Upper lobe of right lung (tissue), 1 donor: ENCODE measurements at places on chromosomes 1 and 21. TPM values are rescaled to one million over a fixed set of nuclear protein-coding genes. Genes with fewer than 3 reads are reported as not detected.

DNA sequence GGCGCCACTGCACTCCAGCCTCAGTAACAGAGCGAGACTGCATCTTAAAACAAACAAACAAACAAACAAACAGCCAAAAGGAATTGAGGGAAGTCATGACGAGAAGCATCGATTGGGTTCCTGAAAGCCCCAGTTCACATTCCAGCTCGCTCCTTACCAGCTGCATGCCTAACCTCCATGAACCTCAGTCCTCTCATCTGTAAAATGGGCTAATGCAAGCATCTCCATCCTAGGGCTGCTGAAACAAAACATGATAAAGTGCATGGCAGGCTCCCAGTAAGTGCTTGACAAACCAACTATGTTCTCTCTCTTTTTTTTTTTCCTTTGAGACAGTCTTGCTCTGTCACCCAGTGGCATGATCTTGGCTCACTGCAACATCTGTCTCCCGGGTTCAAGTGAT lies 79.7 kb upstream of the DISP3 start:
- no peak for DNase-seq

DNA sequence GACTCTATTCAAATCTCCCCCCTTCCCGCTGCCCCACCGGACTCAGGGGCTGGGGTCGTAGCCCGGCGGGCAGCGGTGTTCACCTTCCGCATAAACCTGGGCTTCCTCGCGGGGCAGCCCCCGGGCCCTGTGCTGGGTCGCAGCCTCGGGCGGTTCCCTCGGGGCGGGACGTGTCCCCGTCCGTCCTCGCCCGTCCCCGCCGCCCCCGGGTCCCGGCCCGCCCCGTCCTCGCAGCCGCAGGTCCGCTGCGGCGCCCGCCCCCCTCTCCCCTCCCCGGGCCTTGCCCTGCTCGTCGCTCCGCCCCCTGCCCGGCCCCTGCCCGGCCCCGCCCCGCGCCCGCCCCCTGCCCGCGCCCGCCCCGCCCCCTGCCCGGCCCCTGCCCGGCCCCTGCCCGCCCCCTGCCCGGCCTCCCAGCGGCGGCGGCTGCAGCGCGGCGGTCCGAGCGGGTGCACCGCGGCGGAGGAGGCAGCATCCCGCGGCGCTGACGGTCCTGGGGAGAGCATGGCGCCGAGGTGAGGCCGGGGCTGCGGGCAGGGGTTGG lies at the start of gene COL18A1:
COL18A1 (plus strand) TSS at position 436 of the 541 bp plus-strand sequence; CDS start at position 502, 66 bp downstream.
- DNase-seq: peak; percentile 81

DNA sequence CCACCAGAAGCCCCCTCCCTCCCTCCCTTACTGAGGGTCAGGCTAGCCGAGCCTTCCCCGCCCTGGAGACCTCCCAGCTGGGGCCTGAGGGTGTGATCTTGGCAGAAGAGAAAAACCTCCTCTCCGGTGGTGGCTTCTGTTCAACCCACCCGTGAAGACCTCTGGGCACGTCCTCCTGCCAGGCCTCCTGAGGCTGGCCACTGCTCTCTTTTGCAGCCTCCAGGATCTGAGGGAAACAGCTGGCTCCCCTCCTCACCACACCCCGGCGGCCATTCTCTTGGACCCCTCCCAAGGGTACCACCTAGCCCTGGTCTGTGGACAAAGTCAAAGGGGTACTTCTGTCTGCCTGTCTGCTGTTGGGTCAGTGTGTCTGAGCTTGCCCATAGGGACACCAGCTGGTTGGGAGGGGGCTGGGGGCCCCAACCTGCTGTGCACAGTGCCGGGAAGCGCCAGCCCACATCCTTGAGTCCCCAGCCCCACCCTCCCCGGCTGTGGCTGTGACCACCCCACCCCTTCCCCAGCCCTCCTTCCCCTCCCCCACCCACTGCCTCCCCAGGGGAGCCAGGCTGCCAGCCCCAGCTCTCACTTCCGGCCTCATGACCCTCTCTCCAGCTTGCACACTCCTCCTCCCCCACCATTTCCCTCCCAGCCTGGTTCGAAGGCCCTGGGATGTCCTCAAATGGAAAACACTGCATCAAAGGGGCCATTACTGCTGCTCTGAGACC lies 48.1 kb downstream of the AHDC1 start:
- DNase-seq: no peak

- no peak for DNase-seq
Observed at GRCh38 chr1:55287723-55288122, 72.6 kb upstream of the USP24 start.

DNA sequence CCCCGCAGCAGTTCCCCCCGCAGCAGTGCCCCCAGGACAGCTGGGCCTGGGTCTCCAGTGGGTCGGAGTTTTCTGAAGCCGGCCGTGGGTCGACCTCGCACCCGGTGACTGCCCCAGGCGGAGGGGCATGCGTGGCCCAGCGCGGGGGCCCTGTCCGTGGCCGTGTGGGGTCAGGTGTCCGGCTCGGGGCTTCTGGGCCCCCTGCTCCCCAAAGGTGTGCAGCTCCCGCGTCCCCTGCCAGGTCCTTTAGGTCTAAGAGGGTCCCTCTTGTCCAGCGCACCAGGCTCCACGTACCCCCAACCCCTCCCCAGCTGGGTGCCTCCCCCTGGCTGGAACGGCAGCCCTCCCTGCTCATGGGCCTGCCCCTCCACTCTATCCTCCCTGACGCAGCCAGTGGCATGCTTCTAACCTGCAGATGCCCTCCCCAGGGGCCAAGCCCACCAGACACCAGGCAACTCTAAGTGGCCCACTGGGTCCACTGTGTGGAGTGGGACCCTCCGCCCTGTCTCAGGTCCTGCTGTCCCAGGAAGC lies 5.9 kb upstream of the HES4 start:
- peak; percentile 57 for DNase-seq

- no peak for DNase-seq
Observed at GRCh38 chr1:243407284-243408018, 151.6 kb downstream of the SDCCAG8 start.

- DNase-seq: no peak
Observed at GRCh38 chr1:42403880-42404400, 23.3 kb downstream of the RIMKLA start.

- DNase-seq: peak; percentile 32
Observed at GRCh38 chr1:2360588-2361364, 30.6 kb downstream of the MORN1 start.

- no peak for DNase-seq
Observed at GRCh38 chr1:28417926-28418637, 48.5 kb downstream of the PHACTR4 start.

DNA sequence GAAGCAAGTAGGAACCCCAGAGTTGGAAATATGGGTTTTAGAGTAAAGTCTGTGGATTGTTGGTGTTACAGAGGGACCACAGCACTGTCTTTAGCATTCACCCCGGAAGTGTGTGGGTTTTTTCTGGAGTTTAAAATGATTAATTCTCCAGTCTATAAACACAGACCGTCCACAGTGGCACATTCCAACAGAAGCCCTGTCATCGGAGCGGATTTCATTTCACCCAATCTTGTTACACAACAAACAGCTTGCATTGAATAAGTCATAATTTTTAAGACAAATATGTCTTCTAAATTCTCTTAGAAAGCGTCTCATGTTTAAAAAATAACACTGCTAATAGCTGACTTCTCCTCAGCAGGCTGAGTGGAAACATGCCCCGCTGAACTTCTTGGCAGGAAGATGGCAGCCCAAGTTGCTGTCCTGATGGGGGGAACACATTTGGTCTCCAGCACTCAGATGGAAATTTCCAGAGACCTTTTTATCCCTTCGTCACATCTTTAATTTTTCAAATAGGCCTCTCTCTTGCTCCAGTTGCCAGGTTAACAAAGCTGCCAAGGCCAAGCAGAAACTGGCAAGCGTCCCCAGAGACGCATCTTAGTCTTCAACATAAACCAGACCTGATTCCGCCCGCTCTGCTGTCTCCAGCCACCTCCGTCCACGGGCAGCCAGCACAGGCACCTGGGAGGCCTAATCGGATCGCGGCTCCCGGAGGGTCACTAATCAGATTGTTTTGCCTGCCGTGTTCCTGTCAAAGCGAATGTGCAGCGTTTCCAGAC lies 28.8 kb upstream of the SLC19A1 start:
- DNase-seq: no peak

- no peak for DNase-seq
Observed at GRCh38 chr1:94272388-94272787, 35.0 kb upstream of the ARHGAP29 start.

- no peak for DNase-seq
Observed at GRCh38 chr1:6824665-6825368, 39.6 kb downstream of the CAMTA1 start.

GRCh38 chr21:34592120-34592955 lies 22.6 kb downstream of the RCAN1 start:
- DNase-seq: no peak

GRCh38 chr1:207463571-207463970 lies 9.4 kb downstream of the CR2 start:
- no peak for DNase-seq

DNA sequence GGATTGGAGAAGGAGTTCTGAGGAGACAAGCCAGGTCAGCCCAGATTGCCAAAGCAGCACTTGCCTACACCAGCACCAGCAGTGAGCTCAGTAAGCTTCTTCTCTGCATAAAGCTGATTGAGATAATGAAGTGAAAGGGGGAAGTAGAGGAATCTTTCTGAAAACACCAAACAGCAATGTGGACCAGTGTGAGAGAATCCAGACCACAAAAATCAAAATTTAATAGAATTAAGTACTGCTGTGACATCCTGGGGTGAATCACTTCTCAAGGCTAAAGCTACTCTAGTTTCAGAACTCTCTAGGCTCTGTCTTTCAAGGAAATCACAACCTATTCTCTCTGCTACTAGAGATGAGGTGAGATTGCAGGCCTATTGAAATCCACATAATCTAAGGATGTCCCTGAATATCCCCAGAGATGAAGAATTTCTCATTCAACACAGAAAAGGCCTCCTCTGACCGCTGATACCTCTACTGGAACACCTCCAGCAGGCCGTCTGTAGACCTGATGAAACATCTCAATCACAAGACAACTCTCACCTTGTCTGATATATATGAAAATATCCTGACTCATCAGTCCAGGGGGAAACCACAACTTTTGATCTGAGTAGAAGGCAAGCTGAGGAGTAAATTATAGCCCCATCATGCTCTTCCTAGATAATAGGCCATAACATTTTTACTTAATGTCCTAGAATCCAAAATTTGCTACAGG lies at the start of gene FCRL4:
FCRL4 (minus strand) TSS at position 127 of the 709 bp plus-strand sequence. CDS start 141 bp downstream, outside the sequence.
- no peak for DNase-seq

DNA sequence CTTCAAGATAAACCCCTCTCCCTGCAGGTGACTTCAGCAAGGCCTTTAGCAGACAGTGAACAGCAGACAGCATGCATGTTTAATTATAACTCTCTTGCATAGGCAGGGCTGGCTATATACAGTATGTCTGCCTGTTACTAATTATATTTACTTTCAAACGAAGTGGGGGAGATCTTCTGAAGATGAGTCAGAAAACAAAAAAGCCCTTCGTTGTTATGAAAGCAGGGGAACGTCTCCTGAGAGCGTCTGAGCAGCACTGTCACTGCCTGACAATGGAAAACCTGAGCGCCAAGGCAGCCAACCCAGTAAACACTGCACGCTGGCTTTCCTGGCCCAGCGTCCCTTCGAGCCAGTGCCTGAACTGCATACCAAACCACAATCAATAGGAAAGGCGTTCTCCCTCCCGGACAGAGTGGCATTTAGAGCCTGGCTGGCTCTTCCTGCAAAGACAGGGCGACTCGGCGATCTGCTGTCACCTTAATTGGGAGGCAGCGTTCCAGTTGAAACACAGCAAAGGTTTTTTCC lies 54.1 kb downstream of the TOMM20 start:
- no peak for DNase-seq

- no peak for DNase-seq
Observed at GRCh38 chr1:94501426-94501825, 40.1 kb downstream of the F3 start.

GRCh38 chr21:41102281-41102680 lies 65.7 kb upstream of the BACE2 start:
- DNase-seq: no peak

GRCh38 chr1:25047506-25048240 lies 117.6 kb upstream of the RUNX3 start:
- no peak for DNase-seq

GRCh38 chr1:102776071-102776470 lies 332.3 kb downstream of the COL11A1 start:
- DNase-seq: no peak

DNA sequence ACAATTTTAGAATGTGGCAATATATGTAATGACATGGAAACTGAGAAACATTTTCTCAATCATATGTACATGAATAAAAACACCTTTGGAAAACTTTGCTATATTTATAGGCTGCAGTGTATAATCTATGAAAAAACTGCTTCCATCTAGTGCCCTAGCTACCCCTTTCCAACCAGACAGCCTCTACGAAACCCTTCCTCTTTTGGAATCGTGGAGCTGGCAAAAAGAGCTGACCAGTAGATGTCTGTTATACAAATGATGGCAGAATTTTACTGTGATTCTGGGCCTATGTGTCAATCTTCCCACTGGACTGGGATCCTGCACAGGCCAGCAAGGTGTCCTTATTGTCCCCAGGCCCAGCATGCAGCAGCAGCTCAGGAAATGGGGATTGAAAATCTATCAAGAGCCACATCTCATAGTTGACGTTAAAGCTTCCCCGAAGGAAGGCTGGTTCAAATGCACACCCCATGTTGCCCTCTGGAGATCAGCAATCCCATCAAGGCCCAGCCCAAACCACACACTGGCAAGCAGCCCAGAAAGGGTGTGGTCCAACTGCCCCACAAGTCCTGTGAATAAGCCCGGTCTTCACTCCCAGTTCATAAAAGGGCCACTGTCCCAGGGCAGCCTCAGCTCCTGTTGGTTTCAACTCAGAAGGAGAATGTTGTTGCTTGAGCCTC lies 8.8 kb upstream of the FAM20B start:
- peak; percentile 92 for DNase-seq

GRCh38 chr1:68281946-68282615 lies 49.8 kb upstream of the WLS start:
- no peak for DNase-seq

GRCh38 chr1:214282630-214283242 lies 1.8 kb downstream of the SMYD2 start:
- no peak for DNase-seq

- no peak for DNase-seq
Observed at GRCh38 chr1:26820784-26821269, 5.7 kb upstream of the ZDHHC18 start.

TRABD2B gene
- 1.2 TPM for total RNA-seq

CLDN8 gene
- total RNA-seq: not detected

KRTAP19-2 gene
- total RNA-seq: not detected

FGGY gene
- total RNA-seq: 39.2 TPM

INAVA gene
- 9.0 TPM for total RNA-seq

KMO gene
- 19.0 TPM for total RNA-seq

F13B gene
- total RNA-seq: not detected

B3GALT2 gene
- total RNA-seq: 6.8 TPM

ALPL gene
- total RNA-seq: 164 TPM

BTBD8 gene
- total RNA-seq: 5.1 TPM

PDC gene
- not detected for total RNA-seq

RAD54L gene
- total RNA-seq: 1.0 TPM

INSRR gene
- not detected for total RNA-seq
